H9 (cell line): ENCODE measurements at places on chromosomes 12 and 14. TPM values are rescaled to one million over a fixed set of nuclear protein-coding genes. Genes with fewer than 3 reads are reported as not detected.

TSHR gene
- total RNA-seq: not detected in 2 replicates

KRT7 gene
- 8.9 and 10.0 TPM in 2 replicates for total RNA-seq

SERPINA12 gene
- not detected in 2 replicates for total RNA-seq

DHRS4L2 gene
- total RNA-seq: 9.7 and 10.2 TPM in 2 replicates

MIPOL1 gene
- 13.4 and 15.6 TPM in 2 replicates for total RNA-seq

RBM25 gene
- total RNA-seq: 133 and 138 TPM in 2 replicates

CAPZA3 gene
- not detected in 2 replicates for total RNA-seq

RPS6KL1 gene
- total RNA-seq: 13.8 and 18.8 TPM in 2 replicates

TBX3 gene
- 0.04 and 0.07 TPM in 2 replicates for total RNA-seq

BCL2L14 gene
- 0.28 and 0.42 TPM in 2 replicates for total RNA-seq

DNA sequence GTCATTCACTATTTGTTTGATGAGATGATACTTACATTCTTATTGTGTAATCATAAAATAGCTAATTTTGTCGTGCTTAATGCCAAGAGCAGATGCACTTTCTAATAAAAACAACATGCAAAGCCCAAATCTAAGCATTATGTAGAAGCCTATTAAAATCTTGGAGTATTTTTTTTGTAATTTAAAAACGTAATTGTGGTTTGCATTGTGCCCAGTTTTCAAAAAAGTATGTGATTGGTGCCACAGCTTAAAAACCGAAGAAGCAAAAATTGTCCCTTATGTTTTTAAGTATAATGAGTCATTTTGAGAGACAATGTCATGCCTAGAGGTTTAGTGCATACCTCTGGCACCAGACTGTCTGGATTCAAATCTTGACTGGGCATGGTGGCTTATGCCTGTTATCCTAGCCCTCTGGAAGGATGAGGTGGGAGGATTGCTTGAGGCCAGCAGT is 464.8 kb upstream of the RGS6 start:
- no peak for DNase-seq

DNA sequence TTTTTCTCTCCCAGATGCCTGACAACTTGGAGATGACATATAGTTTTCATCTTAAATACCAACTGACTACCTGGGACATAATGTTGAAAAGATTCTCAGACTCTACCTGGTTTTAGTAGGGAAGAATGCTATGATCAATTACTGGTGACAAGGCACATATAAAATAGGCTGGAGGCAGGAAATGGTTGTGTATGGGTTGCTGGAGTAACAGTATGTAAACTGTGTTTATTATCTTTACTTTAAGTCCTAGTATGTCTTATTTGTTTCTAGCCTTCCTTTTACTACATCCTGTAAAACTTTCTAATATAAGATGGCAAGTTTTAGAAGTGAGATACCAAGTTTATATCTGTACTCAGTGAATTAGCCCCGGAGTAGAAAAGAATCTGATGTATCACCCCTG is 98.1 kb downstream of the NUBPL start:
- no peak for DNase-seq

DNA sequence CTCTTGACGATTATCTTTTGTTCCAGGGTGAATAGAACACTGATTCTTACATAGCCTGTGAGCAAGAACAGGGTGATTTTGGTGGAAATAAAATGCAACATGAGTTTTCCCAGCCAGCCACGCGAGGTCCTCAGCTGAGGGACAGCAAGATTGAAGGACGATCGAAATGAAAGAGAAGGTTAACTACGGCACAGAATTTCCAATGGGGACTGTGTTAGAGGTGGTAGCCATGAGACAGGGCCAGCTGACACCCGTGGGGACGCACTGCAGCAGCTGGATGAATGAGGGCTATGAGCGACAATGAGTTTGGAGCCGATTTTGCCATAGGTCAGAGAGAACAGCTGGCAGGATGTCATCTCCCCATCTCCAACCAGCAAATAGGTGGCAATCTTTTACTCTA is 243.4 kb upstream of the PELI2 start:
- DNase-seq: no peak

DNA sequence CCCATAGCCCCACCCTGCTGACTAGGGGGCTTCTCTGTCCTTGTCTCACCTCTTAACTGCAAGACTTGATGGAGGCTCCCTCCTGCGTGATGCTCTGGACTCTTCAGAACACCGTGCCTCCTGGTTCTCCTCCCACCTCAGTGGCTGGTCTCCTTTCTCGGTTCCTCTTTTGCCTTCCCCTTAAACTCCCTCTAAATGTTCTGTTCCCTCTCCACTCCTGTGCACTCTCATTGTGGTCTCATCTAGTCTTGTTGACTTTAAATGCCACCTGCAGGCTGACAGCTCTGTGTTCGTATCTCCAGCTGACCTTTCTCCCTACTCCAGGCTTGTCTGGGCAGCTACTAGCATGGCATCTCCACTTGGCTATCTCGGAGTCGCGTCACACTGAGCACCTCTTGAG is 28.3 kb downstream of the DYNC1H1 start:
- no peak for DNase-seq

GRCh38 chr12:49683599-49684309 is 23.5 kb downstream of the FMNL3 start:
- DNase-seq: no peak

GRCh38 chr12:116404247-116404646 is 126.8 kb upstream of the MED13L start:
- no peak for DNase-seq

DNA sequence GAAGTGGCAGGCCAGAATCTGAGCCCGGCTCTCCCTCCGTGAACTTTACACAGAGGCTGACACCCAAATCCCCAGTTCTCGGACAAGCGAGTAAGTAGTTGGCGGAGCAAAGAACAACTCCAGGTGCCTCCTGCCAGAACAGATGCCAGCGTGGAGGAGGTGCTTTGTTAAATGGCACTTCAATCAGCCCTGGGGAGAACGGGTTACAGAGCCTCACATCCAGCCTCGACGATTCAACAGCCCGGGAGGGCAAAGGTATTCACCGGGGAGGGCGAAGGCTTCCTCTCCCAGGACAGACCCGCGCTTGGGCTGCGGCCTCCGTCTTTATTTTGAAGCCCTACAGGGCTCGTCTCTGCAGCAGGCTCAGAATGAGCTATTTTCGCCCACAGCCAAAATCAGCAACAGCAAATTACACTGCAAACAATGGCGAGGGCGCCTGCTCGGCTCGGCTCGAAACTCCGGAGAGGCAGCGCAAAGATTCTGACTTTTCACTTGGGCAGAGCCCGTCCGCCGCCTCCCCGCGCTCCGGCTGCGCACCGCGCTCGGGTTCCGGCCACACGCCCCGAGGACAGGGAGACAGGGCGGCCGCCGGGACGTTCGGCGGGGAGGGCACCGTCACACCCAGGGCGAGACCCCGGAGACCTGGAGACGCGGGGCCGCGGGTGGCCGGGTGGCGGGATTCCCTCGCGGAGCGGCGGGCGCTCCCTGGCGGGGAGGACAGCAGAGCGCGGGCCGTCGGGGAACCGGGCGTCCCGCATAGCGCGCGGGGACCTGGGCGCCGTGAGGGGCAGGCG is 811 bp downstream of the TMCC3 start:
- DNase-seq: peak; percentile 55

DNA sequence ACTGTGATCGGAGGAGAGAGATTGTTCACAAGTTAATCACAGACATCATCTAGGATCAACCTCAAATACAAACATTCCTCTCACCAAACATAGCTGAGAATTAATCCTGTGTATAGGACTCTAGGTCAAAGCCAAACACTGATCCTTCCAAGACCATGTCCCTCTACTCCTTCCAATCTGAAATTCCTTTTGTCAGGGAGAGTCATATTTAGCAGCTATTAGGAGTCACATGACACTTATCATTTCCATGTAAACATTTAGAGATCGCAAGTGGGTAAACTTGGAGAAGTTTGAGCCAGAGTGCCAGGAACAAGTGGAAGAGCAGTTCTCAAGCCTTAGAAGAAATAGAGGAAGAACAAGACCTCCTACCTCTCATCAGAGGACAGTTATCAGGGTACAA is 13.5 kb downstream of the OR2AP1 start:
- no peak for DNase-seq

DNA sequence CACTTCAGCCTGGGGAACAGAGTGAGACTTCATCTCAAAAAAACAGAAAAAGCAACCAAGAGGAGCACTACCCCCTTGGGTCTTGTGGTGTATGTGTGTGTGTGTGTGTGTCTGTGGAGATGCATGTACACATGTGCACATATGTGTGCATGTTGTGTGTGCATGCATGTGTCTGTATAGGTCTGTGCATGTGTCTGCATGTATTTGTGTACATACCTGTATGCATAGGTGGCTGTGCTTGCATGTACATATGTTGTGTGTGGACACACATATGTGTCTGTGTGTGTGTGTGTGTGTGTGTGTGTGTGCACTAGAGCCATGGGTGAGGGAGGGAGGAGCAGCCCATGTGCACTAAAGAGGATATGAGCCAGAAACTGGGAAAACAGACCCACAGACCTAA is 49.1 kb downstream of the ARL6IP4 start:
- DNase-seq: no peak

DNA sequence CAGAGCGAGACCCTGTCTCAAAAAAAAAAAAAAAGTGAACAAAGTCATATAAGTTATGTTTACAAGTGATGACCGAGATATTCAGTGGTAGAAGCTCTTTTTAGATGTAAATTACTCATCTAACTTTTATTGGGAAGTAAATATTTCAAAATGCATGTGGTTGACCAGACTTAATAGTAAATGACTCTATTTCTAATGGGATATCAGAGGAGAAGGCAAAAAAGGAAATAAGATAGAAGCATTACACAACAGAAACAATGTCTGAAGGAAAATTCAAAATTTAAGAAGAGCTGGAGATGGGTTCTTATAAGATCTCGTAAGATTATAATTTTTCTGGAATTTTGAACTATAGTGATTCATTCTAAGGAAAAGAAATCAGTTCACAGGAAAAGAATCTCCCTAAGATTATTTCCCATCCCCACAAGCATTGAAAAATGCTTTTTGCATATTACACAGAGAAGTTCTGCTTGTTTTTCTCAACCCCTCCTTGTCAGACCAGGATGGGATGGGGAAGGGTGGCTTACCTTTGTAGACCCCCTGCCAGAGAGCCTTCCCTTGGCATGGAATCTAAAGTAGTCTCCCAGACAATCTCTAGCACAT is 63.1 kb upstream of the STK38L start:
- DNase-seq: no peak

DNA sequence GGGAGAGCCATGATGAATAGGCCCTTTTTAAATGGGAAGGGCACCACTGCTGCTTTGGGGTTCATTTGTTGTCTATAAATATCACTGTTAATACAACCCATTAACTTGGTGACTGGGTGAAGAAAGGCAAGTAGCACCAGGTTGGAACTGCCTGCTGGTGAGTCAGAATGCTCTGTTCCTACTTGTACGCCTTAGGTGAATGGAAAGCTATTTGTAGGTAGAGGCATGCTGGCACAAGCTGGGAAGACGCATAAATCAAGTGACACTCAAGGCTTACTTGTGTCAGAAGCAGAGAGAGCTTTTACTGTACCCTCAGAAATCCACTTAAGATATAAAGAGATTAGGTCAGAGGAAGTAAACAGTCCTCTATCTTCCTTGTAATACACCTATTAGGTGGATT is 142.5 kb downstream of the TMX1 start:
- no peak for DNase-seq

DNA sequence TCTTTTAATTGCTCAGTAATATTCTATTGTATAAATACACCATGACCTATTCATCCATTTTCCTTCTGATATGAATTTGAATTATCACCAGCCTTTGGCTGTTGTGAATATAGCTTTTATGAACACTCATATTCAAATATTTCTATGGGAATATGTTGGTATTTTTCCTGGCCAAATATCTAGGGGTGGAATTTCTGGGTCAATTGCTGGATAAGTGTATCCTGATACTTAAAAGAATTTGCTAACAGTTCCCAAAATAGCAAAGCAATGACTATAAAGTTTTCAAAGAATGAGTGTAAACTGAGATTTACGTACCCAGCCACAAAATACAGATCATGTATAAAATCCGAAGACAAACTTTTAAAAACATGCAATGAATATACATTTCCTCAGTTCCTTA is 148.7 kb upstream of the CLEC14A start:
- DNase-seq: no peak

- peak; percentile 42 for DNase-seq
Measured at GRCh38 chr14:64549791-64550620, at the start of gene PPP1R36. Gene PPP1R36 (plus strand): TSS chr14:64549961. CDS start chr14:64549998, 37 bp downstream.

GRCh38 chr12:29316752-29317151 is 64.2 kb downstream of the ERGIC2 start:
- DNase-seq: peak; percentile 69

- no peak for DNase-seq
Measured at GRCh38 chr12:67634303-67634761, 14.2 kb upstream of the DYRK2 start.

DNA sequence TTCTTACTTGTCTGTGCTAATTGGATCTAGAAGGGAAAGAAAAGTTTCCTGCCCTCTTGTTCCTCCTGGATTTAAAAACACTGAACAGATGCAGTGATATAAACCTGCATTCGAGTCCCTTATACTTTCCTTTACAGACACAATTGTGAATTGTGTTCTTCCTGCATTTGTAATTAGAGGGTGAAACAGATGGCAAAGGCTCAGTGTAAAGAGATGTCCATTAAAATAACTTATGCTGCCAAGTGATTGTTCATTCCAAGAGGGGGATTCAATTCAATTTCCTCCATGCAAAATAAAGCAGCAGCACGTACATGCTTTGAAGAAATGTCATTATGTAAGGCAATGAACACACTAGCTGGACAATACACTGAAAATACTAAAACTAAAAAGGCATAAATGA is 248.3 kb upstream of the LRIG3 start:
- DNase-seq: no peak

DNA sequence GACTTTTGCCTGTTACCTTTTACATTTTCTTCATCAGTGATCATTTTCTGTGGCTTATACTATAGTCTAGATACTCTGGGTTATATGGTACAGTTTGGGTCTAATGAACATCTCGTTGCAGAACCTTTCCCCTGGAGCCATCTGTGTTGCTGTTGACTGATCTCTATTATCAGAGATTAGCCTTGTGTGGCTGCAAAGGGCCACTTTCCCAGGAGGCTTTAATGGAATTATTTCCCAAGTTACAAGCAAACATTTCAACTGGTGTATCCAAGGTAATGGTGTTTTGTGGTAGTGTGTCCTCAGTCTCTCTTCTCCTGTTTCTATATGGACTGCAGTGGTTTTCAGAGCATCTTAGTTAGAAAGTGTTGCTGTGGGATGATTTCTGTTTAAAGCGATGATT is 25.9 kb downstream of the UTP20 start:
- DNase-seq: no peak

DNA sequence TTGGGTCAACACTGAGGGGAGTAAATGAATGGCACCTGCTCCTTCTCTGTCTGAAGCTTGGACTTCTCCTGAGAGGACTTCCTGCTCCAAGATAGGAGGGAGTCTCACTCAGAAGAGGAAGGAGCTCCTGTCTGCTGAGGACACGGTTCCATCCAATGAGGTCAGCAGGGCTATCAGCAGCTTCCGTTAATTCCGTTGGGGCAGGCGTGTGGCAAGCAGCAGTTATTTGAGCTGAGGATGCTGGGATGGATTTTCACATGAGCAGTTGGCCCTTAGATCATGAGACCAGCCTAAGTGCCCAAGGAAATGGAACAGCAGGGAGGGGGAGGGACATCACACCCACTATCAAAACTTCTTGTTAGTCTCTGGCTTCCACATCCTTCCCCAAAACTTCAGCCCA is 159.0 kb upstream of the PZP start:
- no peak for DNase-seq

- DNase-seq: no peak
Measured at GRCh38 chr12:24302708-24303107, 353.2 kb upstream of the SOX5 start.

GRCh38 chr12:1562813-1563407 is 31.5 kb downstream of the FBXL14 start:
- DNase-seq: no peak

GRCh38 chr14:53192052-53192760 is 39.1 kb upstream of the DDHD1 start:
- no peak for DNase-seq
